ENCODE measurements at places on chromosomes 16 and 17.
A peak's percentile ranks its signal among the peaks of the same experiment; 100 is the strongest.

DNA sequence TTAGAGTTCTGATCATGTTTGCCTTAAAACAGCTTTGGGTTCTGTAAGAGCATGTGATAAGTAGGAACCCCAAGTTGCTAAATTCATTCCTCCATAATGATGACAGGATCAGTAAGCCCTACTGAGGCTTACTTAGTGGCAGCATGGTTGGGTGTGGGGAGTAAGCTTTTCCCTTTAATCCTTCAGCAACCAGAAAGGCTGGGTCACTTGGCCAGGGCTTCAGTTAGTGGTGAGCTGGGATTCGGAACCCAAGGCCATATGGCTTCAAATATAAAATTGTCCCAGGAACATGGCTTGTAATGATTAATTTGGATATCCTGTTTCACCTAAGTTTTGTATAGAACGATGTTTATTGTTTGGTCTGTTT lies 850 bp downstream of the GINS3 start:
- no peak for DNase-seq

DNA sequence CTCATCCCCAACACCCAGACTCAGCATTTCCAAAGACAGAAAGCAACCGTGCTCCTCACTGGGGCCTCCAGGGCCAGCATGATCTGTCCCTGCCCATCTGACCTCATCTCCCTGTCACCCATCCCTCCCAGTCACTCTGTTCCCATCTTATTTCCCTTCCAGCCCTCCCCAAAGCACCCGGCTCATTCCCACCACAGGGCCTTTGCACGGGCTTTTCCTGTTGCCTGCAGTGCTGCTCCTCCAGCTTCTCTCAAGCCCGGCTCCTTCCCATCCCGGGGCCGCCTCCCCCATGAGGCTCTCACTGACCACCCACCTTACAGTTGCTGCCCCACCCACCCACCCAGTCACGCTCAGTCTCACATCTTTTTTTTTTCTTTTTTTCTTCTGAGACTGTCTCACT lies 54.8 kb downstream of the RMI2 start:
- no peak for DNase-seq

- DNase-seq = no peak
Observed at GRCh38 chr16:62985722-62986121, 949.5 kb upstream of the CDH8 start.

DNA sequence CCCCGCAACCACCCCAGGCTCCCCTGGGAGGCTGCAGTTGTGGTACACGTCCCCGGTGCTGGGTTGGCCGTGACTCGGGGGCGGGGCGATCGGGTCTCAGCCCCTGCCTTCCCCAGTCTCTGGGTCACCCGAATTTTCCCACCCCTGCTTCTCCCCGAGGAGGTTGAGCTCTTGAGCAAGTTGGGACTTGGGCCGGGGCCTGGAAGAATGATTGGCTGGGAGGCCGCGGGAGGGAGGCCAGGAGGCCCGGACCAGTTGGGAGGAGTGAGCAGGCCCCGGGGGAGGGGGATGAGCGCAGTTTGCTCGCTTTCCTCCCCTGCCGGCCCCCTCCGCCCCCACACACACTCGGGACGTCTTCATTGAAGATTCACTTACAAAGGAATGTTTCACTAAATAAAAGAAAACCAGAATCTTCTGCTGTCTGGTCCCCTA lies 4.5 kb upstream of the HEXIM1 start:
- peak; percentile 50 for DNase-seq

- no peak for DNase-seq
Observed at GRCh38 chr17:34850023-34850422, 111.2 kb downstream of the CCT6B start.

DNA sequence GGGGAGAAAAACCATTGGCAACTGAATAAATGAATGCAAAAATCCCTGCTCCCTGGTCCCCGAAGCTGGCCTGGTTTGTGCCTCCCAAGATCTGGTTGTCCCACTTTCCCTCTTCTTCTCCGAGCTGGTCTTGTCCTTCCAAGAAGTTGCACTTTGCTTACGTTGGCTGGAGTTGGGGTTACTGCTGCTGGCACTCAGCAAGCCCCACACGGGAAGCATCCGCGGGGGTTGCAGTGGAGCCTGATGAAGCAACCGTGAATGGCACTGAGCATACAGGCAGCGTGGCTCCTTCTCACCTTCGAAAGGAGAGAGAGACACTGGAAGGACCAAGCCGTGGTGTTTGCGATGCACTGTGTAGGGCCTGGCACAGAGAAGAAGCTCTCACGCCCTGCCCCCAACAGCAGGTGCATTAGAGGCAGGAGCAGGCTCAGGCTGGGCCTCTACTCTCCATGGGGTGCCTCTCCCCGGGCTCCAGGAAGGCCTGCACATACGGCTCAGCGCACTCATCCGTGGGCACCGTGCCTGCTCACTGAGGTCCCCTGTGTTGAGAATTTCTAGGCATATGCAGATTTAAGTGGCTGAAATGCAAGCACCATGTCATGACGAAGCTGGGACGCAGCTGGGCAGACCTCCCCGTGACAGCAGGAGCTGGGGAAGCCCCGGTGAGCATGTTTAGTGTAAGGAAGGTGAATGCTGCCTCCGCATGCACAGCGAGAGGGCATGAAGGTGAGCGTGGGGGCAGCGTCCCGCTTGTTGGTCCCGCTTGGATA lies 12.1 kb downstream of the CA5A start:
- peak; percentile 73 for DNase-seq

- DNase-seq = no peak
Observed at GRCh38 chr17:45848868-45849535, 4.3 kb downstream of the SPPL2C start.
